ENCODE measurements at places on chromosomes 13 and 19.

DNA sequence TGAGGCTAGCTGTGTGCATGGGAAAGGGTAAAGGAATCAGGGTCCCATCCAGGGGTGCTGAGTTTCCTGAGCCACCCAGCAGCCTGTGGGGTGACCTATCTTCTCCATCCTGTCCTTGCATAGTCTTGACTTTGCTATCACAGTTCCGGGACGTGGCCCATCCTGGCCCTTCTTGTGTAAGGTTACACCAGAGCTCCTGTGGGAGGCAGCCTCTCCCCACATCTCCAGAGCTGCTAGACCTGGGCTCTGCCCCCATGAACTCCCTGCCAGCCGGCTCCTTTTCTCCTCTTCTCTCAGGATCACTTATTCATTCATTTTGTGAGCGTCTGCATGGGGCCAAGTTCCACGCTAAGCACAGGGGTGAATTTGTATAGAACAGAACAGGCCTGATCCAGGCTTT, 238.9 kb downstream of the TSHZ3 start:
- DNase-seq: no peak

GRCh38 chr13:113599391-113599790, 14.8 kb downstream of the TFDP1 start:
- DNase-seq: no peak

- DNase-seq: no peak
Measured at GRCh38 chr13:40671956-40672764, 5.7 kb upstream of the FOXO1 start.

- no peak for DNase-seq
Measured at GRCh38 chr19:47510516-47511127, 4.2 kb downstream of the NAPA start.

DNA sequence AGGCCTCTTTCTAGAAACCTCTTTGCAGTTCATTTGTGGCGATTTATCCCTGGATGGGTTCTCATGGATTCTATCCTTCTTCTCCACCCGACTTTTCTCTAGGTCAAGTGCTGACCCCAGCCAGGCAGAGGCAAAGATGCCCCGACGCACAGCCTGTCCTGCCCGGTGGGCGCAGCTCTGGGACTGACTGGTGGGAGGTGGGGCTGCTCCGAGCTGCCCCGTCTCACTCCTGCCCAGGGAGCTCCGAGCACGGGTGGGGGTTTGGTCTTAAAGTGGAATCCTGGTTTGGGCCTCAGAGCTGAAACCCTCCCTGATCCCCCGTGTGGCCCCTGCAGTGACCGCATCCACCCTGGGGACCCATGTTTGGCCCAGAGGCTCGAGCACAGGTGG, 44.5 kb downstream of the GAS6 start:
- DNase-seq: no peak

DNA sequence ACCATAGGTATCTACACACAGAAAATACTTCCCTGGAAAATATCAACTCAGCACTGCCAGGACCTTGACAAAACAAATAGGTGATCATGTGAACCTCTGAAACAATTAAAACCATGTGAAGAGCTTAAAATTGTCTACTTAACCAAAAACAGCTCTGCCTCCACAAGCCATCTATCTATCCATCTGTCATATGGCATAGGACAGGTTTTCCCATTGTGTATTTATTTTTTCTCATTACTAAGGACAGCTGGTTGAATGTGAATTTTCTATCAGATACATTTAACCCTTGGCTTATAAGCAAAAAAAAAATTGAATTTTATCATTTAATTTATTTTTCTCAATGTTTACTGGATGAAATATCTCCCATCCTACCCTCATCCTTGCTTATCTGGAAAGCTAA, 279.5 kb downstream of the PCDH9 start:
- no peak for DNase-seq

DNA sequence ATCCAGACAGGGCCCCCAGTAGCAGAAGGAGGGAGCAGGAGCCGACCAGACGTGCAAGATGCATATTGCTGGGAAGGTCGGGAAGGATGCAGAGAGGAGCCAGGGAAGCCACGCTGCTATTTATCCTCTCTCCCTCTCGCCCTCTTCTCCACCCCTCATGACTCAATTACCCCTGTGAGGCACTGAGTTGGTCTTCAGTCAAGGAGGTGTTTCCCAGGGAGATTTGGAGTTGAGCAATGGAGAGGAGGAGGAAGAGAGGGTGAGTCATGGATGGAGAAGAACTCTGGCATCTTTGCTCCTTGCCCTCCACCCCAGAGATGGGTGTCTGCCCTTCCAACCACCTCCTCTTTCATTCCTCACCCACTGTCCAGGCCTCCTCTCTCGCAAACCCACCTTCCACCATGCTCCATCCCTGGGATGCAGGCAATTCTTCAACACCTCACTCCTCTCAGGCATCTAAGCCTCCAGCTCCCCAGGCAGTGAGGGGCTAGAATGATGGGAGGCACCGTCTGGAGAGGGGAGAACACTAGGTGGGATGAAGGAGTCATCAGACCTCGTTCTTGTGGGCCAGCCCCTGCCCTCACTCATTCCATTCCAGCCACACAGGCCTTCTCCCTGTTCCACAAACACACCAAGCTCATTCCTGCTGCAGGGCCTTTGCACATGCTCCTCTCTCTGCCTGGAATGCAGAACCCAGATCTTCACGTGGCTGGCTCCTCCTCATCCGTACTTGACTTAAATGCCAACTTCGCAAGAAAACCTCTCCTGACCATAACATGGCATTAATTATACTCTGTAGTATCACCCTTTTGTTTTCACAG, at the start of gene SBSN:
SBSN (minus strand) TSS at position 94 of the 821 bp plus-strand sequence; CDS start at position 64, 30 bp downstream.
- no peak for DNase-seq
